ENCODE measurements at places on chromosomes 4 and X. TPM values are rescaled to one million over a fixed set of nuclear protein-coding genes. Genes with fewer than 3 reads are reported as not detected.

GRCh38 chr4:189769131-189769530 is 171.5 kb upstream of the FRG1 start:
- no peak for DNase-seq

- no peak for DNase-seq
These were observed 22.7 kb downstream of the KLF3 start for GRCh38 chr4:38686682-38687081.

DNA sequence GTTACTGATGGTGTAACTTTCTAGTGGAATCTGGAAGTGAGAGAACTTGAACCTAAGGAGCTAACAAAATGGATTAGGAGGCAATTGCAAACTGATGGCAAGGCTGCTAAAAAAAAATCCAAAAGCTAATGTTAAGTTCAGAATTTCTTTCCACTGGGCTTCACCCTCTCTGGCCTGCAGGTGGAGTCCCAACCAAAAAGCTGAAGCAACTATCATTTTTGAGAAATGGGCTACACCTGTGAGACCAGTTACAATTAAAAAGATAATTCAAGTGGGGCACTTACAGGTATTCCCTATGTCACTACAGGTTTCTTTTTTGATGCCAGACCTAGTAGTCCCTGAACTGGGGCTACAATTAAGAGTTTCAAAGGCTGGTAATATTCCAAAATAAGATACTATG is 142.1 kb upstream of the FTHL17 start:
- DNase-seq: no peak

DNA sequence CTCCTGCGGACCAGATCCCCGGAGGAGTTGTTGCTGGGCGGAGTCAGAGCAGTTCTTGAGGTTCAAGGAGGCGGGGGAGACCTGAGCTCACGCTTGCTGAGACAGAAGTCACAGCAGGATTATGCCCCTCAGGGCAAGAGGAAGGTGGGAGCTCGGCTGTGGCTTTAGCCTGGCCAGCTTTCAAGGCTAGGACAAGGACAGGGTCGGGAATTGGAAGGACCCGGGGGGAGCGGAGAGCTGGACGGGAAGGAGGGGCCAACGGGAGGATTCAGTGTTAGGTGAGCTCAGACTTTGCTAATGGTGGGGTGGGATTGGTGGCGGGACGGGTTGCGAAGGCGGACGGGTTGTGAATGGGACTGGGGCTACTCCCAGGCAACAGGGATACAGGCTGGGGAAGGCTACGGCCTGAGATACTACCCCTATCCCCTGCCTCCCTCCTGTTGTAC is at the start of gene RIBC1:
Gene RIBC1, plus strand, starts transcription at position 13 of the 446 bp plus-strand sequence. CDS start 3,404 bp downstream, outside the sequence.
- no peak for DNase-seq

GRCh38 chr4:55018978-55019377 is 106.4 kb downstream of the KDR start:
- DNase-seq: no peak

DNA sequence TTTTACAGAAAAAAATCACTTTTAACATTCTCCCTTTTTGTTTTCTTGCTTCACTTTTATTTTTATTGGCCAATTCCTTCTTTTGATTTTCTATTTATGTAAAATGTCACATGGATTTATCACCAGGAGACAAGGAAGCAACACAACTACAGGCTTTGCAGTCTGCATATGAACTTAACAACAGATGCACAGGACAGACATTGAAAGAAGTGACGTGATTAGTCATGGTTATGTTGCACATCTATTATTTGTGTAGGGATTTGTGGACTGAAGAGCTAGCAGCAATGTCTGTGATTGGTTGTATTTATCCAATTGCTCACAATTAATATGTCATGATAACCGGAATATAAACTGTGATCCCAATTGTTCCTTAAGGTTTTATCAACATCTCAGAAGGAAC is 147.8 kb upstream of the KLF3 start:
- DNase-seq: no peak

GRCh38 chrX:71578253-71579135 is at the start of gene GCNA:
Gene GCNA (plus strand): TSS chrX:71578437. CDS start chrX:71580822, 2,385 bp downstream.
- no peak for DNase-seq

RIBC1 gene
- total RNA-seq: 2.1 TPM

DNA sequence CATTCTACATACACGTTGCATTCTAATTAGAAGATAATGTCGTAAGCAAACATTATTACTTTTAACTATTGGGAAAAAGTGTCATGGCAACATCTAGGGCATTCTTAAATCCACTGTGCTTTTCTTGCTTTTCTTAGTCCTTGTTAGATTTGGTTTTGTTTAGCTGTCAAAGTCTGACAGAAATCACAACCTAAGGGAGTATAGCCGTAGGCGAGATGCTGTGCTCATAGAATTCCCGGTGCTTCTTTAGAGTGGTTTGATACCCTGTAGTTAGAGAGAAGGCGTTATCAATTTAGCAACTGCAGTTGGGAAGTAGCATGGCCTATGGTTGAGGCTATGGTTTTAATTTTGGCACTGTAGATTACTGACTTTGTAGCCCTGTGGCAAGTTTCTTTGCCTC is 45.7 kb downstream of the WWC2 start:
- no peak for DNase-seq

NUDT10 gene
- 0.30 TPM for total RNA-seq

DNA sequence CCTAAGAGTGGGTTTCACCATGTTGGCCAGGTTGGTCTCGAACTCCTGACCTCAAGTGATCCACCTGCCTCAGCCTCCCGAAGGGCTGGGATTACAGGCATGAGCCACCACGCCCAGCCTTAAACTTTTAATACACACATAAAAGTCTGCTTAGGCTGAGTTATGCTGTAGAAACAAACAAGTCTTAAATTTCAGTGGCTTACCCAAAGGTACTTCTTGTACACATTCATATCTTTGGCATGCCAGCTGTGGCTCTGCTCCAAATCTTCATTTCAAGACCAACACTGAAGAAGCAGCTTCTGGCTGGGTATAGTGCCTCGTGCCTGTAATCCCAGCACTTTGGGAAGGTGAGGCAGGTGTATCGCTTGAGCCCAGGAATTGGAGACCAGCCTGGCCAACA is 80.3 kb downstream of the PPEF2 start:
- DNase-seq: no peak

GRCh38 chr4:105594099-105595010 is 41.9 kb downstream of the ARHGEF38 start:
- DNase-seq: no peak

DNA sequence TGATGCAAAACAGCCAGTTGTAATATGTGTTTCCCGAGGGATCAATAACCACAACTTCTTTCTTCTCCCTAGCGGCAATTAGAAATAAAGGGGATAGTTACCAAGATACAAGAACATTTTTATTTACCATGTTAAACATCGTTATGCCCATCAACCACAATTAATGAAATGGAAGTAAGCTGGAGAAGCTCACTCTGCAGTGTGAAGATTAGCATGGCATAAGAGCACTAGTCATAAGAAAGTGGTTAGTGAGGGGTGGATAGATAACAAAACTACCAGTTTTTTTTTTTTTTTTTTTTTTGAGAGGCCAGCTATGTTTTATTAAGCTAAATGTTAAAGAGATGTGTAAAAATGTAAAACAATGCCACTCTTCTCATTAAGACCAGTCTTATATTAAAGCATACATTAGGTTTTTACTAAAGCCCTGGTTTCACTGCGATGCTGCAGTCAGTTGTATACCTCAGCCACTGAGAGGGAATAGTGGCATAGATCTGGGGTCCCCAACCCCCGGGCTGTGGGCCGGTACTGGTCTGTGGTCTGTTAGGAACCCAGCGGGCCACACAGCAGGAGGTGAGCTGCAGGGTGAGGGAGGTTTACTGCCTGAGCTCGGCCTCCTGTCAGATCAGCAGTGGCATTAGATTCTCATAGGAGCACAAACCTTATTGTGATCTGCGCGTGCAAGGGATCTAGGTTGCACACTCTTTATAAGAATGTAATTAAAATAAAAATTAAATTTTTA is 27.9 kb upstream of the NFXL1 start:
- DNase-seq: no peak

GRCh38 chrX:54093159-54093558 is 48.9 kb upstream of the PHF8 start:
- no peak for DNase-seq

All from T-cell (primary cell).